ENCODE measurements at places on chromosomes 1 and 21.

DNA sequence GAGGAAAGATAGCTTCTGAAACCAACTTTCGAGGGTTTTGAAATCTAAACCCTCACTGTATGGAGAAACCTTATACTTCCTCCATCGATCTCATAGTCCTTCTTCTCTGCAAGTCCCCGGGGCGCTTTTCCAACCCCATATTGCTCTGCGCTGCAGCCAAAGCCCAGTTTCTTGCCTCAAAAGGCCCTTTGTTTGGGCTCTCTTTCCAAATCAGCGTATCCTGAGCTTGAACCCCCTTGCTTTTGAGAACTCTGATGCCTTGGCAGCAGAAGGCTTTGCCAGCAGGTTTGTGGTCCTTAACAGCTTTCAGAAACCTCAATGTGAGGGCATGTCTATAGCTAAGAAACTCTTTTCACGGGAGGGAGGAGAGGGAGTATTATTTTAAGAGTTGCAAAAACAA lies 21.6 kb downstream of the PLPP3 start:
- DNase-seq = no peak

- DNase-seq = no peak
Observed at GRCh38 chr1:2983319-2983705, 38.0 kb upstream of the ACTRT2 start.

GRCh38 chr1:204509186-204509635 lies 7.0 kb upstream of the MDM4 start:
- DNase-seq = no peak

- DNase-seq = no peak
Observed at GRCh38 chr1:211603713-211604112, 24.8 kb upstream of the SLC30A1 start.

DNA sequence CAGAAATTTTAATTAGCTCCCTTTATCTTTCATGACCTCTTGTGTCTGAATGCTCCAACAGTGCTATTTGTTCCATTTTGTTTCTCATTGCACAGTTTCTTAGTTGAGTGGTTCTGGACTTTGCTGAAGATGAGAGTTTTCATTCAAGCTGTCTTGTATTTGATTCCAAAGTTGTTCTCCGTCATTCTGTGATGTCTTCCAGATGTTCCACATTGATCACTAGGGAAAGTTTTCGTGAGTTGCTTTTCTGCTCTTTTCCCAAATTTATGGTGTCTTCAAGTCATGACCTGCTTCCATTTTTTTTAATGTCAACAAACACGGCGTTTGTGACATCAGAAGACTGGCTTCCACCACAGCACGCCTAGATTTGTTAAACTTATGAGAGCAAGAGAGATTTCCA lies 575.5 kb downstream of the MRPL39 start:
- no peak for DNase-seq

DNA sequence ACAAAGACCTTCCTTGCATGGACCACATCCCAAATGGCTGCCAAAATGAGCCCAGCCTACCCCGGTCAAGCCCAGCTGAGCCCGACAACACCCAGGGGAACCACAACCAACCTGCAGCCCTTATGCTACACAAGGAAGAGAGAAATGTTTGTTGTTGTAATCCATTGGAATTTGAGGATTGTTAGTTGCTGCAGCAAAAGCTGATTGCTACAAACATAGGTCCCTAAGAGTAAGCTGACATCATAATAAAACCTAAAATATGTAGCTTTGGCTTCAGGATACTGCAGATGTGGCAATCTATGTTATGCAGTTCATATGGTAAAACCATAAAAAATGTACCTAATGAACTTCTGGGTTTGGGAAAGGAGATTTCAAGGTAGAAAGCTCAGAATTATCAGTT lies 65.5 kb upstream of the DNAH14 start:
- no peak for DNase-seq
